Aorta (tissue), 5 donors: ENCODE measurements at places on chromosomes 2 and 18. TPM values are rescaled to one million over a fixed set of nuclear protein-coding genes. Genes with fewer than 3 reads are reported as not detected.

FAM228A gene
- total RNA-seq: 1.7 TPM

CABLES1 gene
- total RNA-seq: 9.9 TPM

TRIM43 gene
- not detected for total RNA-seq

SERTAD2 gene
- 27.4 TPM for total RNA-seq

IL36RN gene
- total RNA-seq: not detected

ST8SIA3 gene
- not detected for total RNA-seq

UGP2 gene
- 188 TPM for total RNA-seq

DNA sequence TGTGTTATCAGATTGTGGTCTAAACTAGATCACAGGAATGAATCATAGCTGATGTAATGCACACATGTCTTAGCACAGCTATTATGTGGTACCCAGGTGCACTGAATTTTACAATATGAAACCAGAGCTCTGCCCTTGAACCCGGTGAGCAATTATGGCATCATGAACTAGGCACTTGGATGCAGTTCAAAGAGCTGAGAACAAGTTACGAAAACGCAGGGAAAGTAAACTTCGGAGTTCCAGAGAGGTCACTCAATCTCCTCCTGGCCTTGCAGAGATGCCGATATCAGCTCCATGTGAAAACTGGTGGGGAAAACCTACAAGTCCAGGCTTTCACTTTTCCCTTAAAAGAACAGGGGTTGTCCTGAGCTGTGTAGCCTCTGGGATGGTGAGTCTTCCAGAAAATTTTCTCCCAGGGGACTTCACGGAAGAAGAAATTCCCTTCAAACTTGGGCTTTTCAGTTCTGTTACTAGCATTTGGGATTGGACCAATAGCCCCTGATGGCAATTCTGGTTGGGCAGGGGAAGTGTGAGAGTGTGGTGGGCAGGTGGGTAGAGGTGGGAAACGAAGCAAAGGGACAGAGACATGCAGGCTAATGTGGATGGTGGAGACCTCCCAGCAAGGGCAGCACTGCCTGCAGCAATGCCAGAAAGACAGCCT is 71.1 kb upstream of the SH3BP4 start:
- no peak for DNase-seq

DNA sequence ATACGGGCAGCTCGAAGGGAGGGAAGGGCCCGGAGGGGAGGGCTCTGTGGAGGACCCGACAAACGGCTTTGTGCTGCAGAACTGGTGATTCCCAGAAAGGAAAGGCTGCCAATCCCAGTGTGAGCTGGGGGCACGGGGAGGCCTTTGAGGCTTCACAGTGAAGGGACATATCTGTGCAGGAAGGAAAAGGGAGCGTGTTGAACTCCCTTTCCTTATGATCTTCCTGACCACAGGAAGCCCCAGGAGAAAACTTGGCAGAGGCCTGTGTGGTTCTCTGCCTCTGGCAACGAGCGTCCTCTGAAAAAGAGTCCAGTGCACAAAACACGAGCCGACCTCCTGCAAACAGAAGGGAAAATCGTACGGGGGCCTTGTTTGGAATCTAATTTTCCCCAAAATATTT is 683.5 kb upstream of the SALL3 start:
- no peak for DNase-seq

- no peak for DNase-seq
These were observed 33.8 kb downstream of the KCNS3 start for GRCh38 chr2:17912266-17912691.

DNA sequence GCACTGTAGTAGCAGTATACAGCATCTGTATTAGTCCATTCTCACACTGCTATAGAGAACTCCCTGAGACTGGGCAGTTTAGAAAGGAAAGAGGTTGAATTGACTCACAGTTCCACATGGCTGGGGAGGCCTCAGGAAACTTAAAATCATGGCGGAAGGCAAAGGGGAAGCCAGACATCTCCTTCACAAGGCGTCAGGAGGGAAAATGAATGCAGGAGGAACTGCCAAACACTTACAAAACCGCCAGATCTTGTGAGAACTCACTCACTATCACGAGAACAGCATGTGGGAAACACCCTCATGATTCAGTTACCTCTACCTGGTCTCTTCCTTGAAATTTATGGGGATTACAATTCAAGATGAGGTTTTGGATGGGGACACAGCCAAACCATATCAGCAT is 25.4 kb downstream of the MAP4K4 start:
- no peak for DNase-seq

- DNase-seq: no peak
These were observed 144.4 kb downstream of the MBP start for GRCh38 chr18:76988031-76988826.

DNA sequence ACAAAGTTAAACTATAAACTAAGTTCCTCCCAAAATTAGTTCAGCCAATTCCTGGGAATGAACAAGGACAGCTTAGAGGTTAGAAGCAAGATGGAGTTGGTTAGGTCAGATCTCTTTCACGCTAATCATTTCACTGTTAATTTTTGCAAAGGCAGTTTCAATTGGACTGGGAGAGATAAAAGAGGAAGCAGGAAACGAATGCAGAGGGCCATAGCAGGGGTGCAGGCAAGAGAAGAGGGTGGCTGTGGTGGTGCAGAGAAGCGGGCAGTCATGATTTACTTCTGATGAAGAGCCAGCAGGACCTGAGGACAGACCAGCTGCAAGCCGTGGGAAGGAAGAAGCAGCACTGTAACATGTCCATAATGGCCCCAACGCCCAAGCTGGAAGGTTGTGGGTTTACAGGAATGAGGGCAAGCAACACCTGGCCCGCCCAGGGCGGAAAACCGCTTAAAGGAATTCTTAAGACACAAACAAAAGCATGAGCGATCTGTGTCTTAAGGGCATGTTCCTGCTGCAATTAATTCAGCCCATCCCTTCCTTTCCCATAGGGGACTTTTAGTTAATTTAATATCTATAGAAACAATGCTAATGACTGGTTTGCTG is 4.1 kb upstream of the RMP24 start:
- no peak for DNase-seq

DNA sequence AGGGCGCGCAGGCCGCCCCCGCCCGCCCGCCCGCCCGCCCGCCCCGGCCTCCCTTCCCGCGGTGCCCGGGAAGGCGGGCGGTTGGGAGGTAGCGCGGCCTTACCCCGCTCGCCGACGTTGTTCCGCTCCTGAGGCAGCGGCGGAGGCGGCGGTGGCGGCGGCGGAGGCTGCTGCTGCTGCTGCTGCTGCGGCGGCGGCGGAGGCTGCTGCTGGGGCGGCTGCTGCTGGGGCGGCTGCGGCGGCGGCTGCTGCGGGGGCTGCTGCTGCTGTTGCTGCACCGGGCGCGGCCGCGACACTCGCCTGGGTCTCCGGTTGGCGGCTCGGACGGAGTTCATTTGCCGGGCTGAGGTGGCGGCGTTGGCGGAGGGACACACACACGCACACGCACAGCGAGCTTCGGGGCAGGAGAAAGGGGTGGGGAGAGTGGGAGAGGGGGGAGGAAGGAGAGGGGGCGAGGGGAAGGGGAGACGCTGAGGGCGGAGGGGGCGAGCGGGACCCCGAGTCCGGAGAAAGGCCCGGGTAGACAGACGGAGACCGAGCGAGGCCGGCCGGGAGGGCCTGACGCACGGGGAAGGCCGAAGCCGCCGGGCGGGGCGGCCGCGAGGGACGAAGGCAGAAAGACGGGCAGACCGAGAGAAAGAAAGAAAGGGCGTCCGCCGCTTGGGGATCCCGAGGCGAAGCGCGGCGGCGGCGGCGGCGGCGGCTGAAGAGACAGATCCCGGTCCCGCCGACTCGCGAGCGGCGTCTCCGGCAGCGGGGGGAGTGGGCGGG is 727 bp downstream of the FBXO11 start:
- DNase-seq: peak; percentile 75

DNA sequence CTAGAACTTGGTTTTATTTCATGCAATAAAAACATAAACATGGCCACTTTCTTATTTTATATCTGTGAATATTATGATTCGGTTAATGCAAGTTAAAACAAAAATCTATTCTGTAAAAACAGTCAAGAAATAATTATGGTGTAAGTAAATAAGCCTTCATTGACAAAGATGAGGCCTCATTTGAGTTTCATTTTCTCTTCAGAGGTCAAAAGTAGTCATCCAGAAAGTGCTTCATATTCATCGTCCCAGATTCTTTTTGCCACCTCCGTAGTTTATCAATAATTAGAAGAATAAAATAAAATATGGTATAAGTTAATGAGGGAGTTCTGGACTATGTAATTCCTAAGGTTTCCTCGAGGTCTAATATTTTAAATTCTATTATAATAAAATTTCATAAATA is 19.4 kb upstream of the HNRNPA3 start:
- no peak for DNase-seq

DNA sequence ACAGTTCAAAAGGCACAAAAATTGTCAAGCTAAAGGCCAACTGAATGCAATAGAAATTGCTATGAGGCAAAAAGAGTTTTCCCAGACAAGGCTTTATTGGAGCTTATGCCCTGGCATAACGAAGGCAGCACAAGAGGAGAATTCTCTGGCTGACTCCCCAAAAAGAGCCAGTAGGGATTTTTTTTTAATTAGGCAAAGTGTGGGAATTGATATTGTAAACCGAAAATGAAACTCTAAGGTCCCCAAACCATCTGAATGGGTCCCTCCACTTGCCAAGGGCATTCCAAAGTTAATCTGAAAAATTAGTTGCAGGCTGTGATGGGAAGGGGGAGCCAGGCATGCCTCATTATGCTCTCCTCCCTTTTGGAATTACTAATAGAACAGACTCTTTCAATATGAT is 118.9 kb downstream of the SPOPL start:
- no peak for DNase-seq

- DNase-seq: no peak
These were observed 224.4 kb upstream of the COPS8 start for GRCh38 chr2:236861196-236861875.

GRCh38 chr2:121665504-121665903 is 16.2 kb upstream of the CLASP1 start:
- DNase-seq: no peak

GRCh38 chr2:129011466-129012061 is 692.9 kb upstream of the HS6ST1 start:
- DNase-seq: no peak
